Thoracic aorta (tissue), 2 donors: ENCODE measurements at places on chromosomes 6 and 20.

DNA sequence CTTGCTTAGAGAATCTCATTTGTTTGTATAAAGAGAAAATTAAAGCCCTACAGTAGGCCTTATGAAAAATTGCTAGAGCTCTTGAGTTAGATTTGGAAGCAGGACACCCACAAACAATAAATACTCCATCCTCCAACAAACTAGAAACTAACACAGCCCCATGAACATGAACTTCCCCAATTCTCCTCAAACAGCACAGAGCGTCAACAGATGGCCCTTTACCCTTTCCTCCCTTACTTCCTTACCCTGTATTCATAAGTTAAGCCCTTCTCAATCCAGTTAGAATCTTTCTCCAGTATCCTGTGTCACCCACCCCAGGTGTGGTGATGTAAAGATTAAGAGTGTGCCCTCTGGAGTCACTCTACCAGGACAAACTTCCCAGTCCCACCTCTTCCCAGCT is 113.7 kb downstream of the UNC5CL start:
- H3K27ac ChIP-seq, result no peak overlapping the region
- H3K27me3 ChIP-seq, result no peaks in the 10 kb centered on the region
- DNase-seq, result no peak
- no peaks in the 10 kb centered on the region for H3K36me3 ChIP-seq
- H3K4me3 ChIP-seq, result no peak overlapping the region
- no peaks in the 10 kb centered on the region for H3K4me1 ChIP-seq

- no peaks in the 10 kb centered on the region for H3K4me1 ChIP-seq
- no peaks in the 10 kb centered on the region for H3K27me3 ChIP-seq
- no peak overlapping the region for H3K27ac ChIP-seq
- no peak overlapping the region for H3K4me3 ChIP-seq
- H3K36me3 ChIP-seq, result no peaks in the 10 kb centered on the region
Observed at GRCh38 chr6:168345896-168346754, 26.5 kb upstream of the DACT2 start.

DNA sequence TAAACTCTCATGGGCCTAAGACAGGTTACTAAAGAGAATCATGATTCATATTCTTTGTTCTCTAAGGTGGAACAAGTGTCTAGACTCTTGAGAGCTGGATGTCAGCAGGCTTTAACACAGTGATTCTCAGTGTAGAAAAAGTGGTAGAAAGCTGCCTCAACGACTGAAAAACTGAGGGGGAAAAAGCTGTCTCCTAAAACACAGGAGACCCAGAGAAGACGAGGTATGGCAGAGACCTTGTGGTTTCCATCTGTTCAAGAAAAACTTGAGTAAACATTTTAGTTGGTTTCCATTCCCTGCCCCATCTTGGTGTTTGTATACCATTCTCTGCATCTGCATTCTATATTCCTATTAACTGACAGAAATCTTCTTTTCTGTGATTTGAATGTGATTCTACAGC is 57.6 kb upstream of the MAP3K7 start:
- H3K27me3 ChIP-seq, result no peaks in the 10 kb centered on the region
- DNase-seq, result no peak
- H3K4me1 ChIP-seq, result no peaks in the 10 kb centered on the region
- no peaks in the 10 kb centered on the region for H3K36me3 ChIP-seq

- H3K36me3 ChIP-seq, result no peaks in the 10 kb centered on the region
- H3K27me3 ChIP-seq, result no peaks in the 10 kb centered on the region
- H3K27ac ChIP-seq, result peak overlapping the region; percentile 93
- H3K4me3 ChIP-seq, result peak overlapping the region; percentile 96
Observed at GRCh38 chr20:58651946-58652605, 993 bp downstream of the STX16 start.

- no peak overlapping the region for H3K27ac ChIP-seq
- no peak for DNase-seq
- H3K4me1 ChIP-seq, result no peaks in the 10 kb centered on the region
- H3K36me3 ChIP-seq, result no peaks in the 10 kb centered on the region
- H3K4me3 ChIP-seq, result no peak overlapping the region
- no peaks in the 10 kb centered on the region for H3K27me3 ChIP-seq
Observed at GRCh38 chr6:91569071-91569470, 982.2 kb upstream of the MAP3K7 start.

DNA sequence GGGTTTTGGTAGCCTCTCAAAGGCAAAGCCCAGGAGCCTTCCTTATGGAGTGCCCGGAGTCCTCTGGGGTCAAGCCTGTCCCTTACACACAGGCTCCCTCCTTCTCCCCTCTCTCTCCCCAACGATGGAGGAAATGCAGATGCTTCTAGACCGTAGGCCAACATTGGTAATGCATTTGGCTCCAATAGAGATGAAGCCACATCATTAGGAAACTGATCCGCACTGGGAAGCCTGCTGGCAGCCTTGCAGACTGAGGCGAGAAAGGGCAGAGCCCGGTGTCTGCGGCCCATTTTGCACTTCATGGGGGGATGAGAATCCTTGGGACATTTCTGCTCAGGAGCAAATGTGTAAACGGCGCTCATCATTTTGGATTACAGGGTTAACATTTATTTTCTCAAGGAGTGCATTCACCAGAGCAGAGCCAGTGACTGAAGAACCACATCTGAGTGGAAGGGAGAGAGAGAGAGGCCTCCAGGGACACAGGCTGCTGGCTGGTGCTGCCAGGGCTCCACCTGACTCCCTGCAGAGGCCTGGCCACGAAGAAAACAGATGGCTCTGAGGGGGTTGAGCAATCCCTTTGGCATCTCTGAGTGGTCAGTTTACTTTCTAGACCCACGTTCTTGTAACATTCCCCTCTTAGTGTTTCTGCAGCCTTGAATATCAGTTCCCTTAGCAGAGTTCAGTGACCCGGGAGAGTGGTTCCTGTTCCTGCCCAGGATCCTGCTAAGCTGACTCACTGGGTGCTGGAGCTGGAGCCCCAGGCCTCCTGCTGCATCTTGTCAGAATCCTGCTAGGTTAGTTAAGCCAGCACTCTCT is 4.4 kb upstream of the CST3 start:
- no peak overlapping the region for H3K4me3 ChIP-seq
- no peak for DNase-seq
- H3K36me3 ChIP-seq, result no peaks in the 10 kb centered on the region
- peak overlapping the region; percentile 28 for H3K27ac ChIP-seq
- H3K4me1 ChIP-seq, result no peaks in the 10 kb centered on the region
- no peaks in the 10 kb centered on the region for H3K27me3 ChIP-seq

GRCh38 chr20:45339799-45340198 is 8.4 kb downstream of the SDC4 start:
- peaks cover 62% of the 10 kb centered on the region for H3K4me1 ChIP-seq
- no peak for DNase-seq
- H3K36me3 ChIP-seq, result peaks cover 4% of the 10 kb centered on the region
- peak overlapping the region; percentile 94 for H3K27ac ChIP-seq

DNA sequence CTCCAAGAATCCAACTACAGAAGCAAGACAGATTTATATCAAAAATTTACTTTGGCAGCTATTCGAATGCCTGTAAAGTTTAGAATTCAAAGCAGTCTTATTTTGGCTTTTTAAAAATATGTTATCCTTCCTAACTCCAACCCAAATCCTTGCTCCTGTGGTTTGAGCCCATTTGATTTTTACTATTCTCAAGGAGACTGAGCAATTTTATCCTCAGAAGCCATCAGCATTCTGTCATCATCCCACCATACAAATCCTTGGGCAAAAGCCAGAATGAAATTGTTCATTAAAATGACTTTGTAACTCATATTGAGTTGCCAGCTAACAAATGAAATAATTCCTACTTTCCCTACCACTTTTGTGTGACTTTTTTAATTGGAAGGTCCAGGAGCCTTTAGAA is 392.8 kb downstream of the ADGRB3 start:
- DNase-seq, result no peak
- H3K4me3 ChIP-seq, result no peak overlapping the region
- H3K4me1 ChIP-seq, result no peaks in the 10 kb centered on the region
- H3K27ac ChIP-seq, result no peak overlapping the region

DNA sequence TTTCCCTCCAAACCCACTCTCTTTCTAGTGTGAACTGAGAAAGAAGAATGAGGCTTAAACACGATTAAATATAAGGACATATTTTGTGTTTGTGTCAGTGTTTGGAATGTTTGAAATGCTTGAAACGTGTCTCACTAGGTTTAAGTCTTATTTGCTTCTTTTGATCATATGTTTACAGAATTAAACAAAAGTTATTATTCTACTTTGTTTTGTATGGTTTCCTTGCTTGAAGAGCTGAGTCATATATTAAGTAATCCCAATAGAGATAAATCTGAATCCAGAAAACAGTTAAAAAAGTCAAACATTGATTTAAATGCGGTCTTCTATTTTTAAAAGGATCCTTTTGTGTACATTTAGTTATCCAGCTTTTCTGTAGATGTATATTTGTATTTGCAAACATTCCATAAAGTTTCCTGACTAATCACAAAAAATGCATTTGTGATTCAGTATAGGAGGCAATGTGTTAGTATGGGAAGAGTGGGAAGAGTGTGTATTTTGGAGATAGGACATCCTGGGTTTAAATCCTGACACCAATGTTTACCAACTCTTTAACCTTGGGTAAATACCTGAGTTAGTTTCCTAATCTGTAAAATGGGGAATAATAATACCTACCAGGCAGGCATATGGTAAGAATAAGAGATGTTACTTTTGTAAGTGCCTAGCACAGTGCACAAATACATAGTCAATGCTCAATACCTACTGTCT is 72.9 kb downstream of the TSBP1 start:
- H3K27ac ChIP-seq, result no peak overlapping the region
- no peak overlapping the region for H3K4me3 ChIP-seq
- H3K36me3 ChIP-seq, result no peaks in the 10 kb centered on the region

GRCh38 chr6:31865205-31866118 is 2.8 kb upstream of the NEU1 start:
- DNase-seq, result no peak
- no peaks in the 10 kb centered on the region for H3K36me3 ChIP-seq
- no peak overlapping the region for H3K27ac ChIP-seq
